ENCODE measurements at places on chromosomes 5 and 9.

DNA sequence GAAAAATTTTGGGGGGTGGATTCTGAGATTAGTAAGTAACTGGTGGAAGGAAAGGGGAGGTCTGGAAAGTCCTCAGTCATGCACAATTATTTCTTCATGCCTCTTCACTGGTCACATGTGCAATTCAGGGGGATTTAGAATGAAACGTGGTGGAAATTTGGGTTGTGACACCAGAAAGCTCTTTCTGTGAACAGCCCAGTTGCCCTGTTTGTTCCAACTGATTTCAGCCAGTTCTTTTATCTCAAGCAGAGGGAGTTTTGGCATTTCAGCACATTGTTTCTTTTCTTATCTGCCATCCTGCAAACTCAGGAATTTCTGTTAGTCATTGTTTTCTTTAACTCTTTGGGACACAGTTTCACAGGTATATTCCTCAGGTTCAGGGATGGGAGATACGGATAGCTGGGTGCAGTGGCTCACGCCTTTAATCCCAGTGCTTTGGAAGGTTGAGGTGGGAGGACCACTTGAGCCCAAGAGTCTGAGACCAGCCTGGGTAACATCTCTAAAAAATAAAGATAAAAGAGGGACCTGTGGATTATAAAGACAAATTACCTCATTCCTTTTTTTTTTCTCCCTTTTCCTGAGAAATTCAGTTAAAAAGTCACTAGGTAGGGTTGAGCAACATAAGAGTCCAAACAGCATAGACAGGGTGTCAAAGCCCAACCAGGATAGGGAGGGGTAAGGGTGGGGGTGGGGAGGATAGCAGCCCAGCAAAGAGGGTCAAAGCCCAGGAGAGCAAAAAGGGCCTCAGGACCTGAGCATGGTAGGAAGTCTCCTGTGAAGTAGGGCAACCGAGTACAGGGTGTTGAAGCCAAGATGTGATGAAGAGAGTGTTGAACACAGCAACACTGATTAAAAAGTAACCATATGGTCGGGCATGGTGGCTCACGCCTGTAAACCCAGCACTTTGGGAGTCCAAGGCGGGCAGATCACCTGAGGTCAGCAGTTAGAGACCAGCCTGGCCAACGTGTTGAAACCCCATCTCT is 5.4 kb upstream of the B4GALT1 start:
- no peak for DNase-seq

DNA sequence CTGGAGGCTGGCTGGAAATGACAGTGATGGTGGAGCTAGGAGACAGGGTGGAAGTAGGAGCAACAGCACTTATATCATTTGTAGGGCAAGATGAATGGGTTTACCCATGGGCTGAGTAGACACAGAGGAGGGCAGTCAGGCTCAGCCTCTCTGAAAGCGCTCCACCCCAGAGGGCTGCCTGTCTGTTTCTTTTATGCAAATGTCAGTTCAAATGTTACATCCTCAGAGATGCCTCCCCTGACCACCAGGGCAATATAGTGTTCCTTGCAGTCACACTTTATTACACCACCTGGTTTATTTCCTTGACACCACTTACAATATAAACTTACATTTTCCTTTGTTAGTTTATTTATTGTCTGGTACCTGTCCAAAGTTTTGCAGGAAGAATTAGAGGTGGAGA is 159.5 kb upstream of the IL12B start:
- no peak for DNase-seq

- peak; percentile 39 for DNase-seq
Observed at GRCh38 chr9:86695910-86696424, 251.3 kb downstream of the GAS1 start.

DNA sequence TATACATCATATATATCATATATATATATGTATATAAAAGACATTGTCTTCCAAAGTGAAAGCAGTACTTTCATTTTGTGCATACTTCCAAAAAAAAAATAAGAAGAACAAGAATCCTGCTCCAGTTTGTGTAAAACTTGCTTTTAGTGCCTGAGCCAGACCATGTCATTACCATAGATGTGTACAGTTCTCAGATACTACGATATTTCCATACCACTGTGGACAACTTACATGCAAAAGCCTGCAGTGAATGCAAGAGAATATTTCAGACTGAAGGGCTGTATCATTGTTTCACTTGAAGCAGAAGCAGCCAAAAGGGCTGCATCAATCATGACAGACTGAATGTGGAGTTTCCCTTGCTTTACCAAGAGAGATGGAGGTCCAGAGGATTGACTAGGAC is 72.6 kb upstream of the CYLC2 start:
- no peak for DNase-seq

- DNase-seq = peak; percentile 91
Observed at GRCh38 chr5:96172436-96172835, 210.8 kb upstream of the ELL2 start.

- peak; percentile 77 for DNase-seq
Observed at GRCh38 chr5:74035521-74035937, 409.5 kb downstream of the ARHGEF28 start.

DNA sequence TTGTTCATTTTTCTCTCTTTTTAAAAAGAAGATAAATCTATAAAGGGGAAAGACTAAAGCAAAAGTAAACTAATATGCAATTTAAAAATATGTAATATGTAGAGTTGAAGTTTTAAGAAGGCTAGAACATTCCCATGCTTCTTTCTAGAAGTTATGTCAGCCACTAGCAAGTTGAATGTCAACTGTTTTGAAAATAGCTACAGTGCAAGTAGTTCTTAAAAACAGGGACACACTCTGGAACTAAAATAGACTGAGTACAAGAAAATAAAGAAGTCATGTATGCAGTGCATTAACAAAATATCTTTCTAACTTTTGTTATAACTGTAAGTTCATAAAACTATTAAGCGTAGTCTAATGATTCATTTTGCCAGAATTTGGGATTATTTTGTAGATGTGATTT is 7.9 kb downstream of the TMEM38B start:
- no peak for DNase-seq

DNA sequence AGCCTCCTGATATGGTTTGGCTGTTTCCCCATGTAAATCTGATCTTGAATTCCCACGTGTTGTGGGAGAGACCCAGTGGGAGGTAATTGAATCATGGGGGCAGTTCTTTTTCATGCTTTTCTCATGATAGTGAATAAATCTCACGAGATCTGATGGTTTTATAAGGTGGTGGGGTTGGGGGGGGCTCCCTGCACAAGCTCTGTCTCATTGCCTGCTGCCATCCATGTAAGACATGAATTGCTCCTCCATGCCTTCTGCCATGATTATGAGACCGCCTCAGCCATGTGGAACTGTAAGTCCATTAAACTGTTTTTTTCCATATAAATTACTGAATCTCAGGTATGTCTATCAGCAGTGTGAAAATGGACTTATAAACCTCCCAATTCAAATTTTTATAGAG is 12.8 kb downstream of the XRCC4 start:
- DNase-seq = no peak

DNA sequence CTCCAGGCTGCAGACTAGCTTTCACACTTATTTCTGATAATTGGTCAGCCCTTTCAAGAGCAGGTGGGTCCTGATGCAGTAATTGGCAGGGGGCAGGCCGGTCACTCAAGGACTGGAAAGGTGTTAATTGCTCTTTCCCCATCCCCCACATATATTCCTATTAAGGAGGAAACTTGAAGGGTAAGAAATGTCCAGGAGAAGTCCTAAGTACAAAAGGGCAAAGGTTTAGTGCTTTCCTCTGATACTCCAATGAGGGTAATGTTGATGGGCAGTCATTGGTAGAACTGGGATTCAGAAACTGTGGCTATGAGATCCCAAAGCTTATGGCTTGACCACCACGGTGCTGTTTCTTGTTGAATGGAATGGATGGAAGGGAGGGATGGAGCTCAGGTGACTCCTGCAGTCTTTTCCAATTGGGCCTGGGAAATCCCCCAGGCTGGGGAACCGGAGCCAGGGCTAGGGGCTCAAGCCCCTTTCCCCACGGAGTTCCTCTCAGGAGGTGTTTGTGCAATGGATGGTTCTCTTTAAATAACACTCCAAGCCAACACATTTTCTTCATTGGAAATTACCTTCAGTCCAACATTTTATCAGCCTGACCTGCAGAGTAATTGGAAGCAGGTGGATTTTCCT is 103.2 kb upstream of the ALDH1B1 start:
- no peak for DNase-seq

DNA sequence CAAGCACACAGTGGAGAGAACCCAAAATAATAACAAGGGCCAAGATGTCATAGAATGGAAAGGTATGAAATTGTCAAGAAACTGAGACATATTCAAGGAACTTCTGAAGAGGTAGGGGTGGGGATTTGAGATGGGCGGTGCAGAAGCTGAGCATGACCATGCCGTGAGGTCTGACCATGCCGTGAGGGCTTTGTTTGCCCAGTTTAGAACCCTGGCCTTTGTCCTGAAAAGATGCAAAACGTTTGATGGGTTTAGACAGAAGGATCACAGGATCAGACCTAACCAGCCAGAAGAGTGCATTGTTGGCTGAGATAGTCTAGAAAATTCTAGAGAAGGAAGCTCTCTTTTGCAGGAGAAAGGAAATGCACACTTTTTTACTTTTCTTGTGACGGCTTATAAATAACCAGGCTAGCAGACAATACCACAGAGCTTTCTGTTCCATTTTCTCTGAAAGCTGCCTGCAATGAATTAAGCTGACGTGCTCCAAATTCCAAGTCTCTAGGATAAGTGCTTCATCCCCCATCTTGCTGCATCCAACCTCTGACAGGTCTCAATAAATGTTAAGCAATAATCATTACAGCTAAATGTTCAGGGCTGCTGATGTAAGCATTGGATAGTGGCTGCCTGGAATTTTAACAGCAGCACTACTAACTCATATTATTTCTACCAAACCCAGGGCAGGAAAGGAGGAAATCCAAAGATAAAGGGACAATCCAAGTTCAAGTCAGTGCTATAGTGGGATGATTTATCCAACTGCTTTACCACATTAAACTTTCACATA is 110.9 kb upstream of the IL6ST start:
- DNase-seq = no peak

DNA sequence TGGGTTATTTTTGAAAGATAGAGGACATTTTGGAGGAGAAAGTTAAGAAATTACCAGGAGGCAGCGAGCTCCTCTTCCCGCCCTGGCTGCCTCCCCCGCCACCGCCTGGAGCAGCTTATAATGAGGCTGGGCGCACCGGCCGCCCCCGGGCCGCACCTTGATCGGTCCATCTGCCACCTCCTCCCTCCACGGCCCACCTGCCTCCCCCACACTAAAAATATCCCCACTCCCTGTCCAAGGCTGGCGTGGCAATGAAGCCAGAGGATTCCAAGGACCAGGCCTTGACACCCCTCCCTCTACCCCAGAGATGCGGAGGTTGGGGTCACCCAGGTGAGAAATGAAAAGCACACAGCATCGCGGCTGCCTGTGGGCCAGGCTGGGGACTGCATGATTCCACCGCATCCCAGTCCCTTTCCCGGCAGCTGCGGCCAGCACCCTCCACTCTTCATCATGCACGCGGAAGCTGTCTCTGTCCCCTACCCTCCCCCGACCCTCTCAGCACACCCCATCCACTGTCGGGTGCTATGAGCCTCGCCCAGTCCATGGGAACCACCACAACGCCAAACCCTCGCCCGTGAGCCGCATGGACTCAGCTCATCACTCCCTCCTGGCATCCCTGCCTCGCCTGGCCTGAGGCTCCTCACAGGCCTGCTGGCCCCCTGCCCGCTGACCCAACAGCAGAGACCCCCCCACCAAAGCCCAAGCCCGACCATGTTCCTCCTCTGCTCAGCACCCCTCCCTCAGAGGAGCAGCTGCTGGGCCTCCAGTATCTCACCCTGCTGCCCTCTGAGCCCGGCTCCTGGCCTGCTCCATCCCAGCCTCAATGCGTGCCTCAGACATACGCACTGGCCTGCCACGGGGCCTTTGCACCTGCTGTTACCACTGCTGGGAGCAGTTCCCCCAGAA is 50.0 kb downstream of the SARDH start:
- no peak for DNase-seq

DNA sequence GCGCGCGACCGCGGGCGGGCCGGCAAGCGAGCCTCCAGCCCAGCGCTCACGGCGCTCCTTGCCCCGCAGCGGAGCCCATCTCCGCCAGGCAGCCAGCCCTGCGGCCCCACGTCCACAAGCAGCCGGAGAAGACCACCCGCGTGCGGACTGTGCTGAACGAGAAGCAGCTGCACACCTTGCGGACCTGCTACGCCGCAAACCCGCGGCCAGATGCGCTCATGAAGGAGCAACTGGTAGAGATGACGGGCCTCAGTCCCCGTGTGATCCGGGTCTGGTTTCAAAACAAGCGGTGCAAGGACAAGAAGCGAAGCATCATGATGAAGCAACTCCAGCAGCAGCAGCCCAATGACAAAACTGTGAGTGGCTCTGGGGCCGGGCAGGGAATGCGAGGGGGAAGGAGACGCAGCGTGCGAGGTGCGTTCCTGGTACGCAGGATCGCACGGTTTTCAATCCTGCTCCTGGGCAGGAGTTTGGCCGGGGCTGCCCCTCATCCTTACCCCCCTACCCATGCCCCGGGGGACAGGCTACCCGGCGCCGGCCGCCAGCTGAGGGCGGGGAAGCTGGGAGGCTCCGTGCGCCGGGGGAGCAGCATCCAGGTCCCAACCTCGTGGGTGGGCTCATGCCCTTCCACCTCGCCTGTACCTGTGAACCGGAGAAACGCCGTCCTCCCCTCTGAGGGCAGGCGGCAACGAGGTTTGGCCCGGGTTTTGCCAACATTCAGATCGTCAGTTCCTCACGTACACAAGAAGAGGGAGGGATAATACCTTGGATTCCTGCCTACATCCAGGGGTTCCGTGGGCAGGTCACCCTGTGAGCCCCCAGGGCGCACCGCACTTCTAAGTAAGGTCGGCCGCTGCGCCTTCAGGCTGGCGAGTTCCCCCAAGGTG is 6.6 kb downstream of the ISL1 start:
- peak; percentile 56 for DNase-seq

GRCh38 chr9:77759391-77759790 is 111.3 kb upstream of the GNA14 start:
- DNase-seq = no peak

GRCh38 chr5:169424670-169425378 is 123.9 kb upstream of the SLIT3 start:
- no peak for DNase-seq

- no peak for DNase-seq
Observed at GRCh38 chr9:129235041-129235930, 57.2 kb upstream of the IER5L start.

- peak; percentile 4 for DNase-seq
Observed at GRCh38 chr5:27240791-27241190, 202.4 kb upstream of the CDH9 start.

DNA sequence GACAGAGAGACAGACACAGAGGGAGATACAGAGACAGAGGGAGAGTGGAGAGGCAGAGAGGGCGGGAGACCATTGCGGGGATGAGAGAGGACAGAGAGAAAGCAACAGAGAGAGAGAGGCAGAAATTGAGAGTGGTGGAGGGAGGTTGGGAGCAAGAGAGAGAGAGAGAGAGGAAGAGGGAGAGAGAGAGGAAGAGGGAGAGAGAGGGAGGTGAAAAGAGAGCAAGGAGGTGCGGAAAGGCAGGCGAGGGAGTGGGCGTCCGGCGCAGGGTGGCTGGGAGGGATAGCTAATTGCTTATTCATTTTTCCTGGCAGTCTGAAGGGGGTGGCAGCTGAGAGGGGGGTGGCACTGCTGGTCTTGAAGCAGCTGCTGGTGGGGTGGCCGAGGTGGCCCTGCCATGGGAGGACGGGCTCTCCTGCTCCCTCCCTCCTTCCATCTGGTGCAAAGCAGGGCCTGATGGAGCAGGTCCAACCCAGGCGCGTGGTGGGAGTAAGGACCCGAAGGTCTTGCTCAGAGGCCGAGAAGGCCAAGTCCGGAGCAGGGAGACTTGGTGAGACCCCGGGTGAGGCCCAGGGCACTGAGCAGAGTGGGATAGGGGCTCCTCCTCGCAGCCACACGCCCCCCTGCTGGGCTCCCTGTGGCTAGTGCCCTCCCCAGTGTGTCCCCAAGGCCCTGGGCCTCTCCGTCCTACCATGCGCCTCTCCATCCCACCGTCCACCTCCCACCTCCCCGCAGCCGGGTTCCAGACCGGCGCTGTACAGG is 25.3 kb upstream of the RNU6ATAC start:
- no peak for DNase-seq

Measured in EH (cell line).